ENCODE measurements at places on chromosomes 3 and 15.

DNA sequence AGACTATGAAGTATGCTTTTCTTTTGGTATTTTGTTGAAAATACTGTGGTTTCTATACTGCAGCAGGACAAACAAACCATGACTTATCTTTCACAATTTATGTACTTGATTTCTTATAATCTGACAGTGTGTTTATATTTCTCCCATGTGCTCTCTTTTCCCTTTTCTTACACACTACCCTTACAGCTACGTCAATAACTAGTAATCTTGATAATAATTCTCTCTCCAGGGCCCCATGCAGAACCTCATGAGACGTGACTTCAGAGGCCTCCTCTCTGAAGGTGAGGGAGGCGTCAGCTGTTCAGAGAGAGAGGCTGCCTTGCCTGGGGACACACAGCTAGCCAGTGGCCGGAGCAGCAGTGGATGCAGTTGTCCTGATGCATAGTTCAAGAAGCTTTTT, 35.9 kb downstream of the KY start:
- DNase-seq = no peak

- no peak for DNase-seq
Measured at GRCh38 chr3:140051019-140051957, 116.3 kb downstream of the CLSTN2 start.

GRCh38 chr3:179149406-179149867, 1.3 kb downstream of the PIK3CA start:
- DNase-seq = peak; percentile 84

DNA sequence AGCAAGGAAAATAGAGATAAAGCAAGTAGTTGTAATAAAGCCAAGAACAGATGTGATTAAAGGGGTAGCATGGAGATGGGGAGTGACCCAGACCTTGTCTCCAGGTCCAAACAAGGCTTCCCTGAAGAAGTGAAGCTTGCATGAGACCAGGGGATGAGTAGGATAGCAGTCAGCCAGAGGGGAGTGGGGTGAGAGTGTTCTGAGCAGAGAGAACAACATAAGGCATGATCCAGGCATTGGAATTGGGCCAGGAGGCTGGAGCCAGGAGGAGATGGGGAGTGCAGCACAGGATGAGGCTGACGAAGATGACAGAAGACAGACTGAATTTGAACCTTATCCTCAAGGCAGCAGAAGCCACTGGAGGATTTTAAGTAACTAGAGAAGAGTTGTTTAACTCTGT, 7.2 kb downstream of the TMOD2 start:
- no peak for DNase-seq

- DNase-seq = peak; percentile 78
Measured at GRCh38 chr3:156760333-156760732, 65.8 kb upstream of the LEKR1 start.

DNA sequence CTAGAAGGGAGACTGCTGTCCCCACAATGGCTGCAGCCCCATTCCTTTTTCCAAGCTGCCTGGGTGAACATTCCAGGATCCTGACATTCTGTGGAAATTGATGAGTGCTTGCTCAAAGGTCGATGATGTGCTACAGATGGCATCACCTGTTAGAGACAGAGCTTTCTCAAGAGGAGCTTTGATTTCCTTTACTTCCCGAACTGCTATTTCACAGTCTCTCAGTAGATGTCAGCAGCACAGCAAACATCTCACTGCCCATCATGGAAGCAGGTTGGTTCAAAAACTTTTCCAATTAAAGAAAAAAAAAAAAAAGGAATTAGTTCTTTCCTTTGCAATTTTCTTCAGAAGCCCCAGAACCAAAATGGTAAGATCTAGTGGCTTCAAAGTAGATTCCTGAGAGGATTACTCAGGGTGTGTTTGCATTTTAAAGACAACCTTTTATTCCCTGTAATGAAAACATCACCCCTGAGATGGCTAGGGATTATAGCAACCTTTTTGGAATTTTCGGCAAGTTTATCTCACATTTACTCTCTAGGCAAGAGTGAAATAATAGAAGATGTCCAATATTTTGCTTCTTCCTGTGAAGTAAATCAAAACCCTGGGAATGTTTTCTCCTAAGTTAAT, 44.8 kb downstream of the POLR2M start:
- peak; percentile 10 for DNase-seq

DNA sequence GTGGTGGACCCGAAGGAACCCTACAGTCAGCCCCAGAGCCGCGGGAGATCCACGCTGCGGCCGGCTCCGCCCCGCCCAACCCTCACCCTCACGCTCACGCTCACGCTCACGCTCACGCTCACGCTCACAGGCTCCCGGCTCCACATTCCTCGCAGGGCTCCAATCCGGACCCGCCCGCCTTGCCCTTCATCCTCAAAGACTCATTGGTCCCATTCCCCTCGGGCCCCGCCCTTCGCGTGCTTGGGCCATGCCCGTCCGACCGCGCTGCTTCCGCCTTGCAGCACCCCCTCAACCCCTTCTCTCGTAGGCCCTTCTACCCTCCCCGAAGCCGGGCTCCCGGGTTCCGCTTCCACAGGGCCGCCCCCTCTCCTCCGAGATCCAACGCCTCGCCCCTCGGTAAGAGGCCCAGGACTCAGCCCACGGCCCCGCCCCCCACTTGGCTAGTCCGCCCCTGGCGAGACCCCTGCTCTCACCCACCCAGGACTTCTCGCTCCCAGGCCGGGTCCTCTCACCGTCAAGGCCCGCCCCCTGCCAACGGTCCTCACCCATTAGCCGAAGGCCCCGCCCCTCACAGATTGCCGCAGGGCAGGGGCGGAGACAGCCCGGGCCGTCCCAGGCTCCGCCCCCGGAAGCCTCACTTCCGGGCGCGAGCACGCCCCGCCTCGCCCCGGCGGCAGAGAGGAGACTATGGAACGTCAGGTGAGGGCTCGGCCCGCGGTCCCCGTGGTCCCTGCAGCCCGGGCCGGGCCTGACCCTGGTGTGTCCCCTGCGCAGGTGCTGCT, at the start of gene APEH:
Gene APEH (plus strand): TSS at position 637 of the 782 bp plus-strand sequence. CDS start 51 bp downstream, at position 688.
- DNase-seq = peak; percentile 99

GRCh38 chr15:93587059-93587521, 498.1 kb upstream of the RGMA start:
- DNase-seq = no peak

GRCh38 chr3:48518638-48519276, 14.8 kb upstream of the SHISA5 start:
- no peak for DNase-seq

DNA sequence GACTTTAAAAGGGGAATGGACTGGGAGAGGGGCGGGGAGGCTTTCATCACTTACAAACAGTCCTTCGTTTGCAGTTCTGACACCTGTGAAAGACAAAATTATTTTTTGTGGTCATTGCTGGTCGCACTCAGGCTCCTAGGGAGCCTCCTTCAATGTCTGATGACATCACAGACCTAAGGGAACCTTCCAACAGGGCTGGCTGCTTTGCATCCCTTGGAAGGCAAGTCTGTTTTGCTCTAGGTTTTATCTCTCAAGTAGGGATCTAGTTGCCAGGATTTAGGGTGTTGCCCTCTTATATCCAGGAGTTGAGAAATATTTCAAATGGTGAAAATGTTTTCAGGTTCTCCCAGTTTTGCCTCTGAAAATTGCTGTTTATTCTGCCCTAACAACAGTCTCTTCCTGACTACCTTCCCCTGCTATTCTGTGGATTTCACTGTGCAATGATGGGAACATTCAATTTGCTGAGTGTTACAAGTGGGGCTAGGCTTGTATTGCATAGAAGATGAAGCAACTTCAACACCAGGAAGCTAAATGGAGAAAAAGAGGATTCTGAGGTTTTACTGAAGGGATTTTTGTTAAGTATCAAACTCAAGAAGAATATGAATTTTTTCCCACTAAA, 75.9 kb upstream of the ARRDC4 start:
- DNase-seq = no peak

DNA sequence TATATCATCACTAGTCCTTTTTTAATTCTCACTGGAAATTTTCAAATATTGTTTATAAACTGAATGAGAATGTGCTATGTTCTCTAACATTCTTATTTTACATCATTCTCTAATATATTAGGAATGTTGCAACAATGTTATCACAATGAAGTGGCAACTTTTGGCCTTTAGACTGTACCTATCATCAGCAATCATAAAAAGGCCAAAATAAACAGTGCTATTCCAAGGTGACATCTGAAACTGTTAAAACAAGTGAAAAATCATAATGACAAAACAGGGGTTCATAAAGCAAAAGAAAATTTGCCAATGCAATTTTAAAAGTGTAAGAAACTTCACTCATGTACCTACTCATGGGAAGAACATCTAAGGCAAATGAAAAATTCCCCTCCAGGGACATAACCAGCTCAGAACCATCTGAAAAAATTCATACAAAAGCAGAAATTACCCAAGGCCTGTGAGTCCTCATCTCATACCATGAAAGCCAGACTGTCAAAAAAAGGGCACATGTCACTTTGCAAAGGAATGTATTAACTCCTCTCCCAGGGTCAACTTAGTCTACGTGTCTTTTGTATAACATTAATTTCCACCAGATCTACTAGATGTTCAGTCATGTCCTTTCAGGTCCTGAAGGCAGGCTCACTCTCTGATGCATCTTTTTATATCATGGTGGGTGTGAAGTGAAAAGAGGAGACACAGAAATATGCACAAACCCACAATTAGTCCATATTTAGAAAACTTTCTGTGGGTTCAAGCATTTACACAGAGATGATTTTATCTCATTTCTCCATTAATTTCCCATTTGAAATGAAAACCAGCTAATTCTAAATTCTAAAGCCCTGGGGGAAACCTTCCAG, 211.9 kb downstream of the CBLB start:
- DNase-seq = no peak

DNA sequence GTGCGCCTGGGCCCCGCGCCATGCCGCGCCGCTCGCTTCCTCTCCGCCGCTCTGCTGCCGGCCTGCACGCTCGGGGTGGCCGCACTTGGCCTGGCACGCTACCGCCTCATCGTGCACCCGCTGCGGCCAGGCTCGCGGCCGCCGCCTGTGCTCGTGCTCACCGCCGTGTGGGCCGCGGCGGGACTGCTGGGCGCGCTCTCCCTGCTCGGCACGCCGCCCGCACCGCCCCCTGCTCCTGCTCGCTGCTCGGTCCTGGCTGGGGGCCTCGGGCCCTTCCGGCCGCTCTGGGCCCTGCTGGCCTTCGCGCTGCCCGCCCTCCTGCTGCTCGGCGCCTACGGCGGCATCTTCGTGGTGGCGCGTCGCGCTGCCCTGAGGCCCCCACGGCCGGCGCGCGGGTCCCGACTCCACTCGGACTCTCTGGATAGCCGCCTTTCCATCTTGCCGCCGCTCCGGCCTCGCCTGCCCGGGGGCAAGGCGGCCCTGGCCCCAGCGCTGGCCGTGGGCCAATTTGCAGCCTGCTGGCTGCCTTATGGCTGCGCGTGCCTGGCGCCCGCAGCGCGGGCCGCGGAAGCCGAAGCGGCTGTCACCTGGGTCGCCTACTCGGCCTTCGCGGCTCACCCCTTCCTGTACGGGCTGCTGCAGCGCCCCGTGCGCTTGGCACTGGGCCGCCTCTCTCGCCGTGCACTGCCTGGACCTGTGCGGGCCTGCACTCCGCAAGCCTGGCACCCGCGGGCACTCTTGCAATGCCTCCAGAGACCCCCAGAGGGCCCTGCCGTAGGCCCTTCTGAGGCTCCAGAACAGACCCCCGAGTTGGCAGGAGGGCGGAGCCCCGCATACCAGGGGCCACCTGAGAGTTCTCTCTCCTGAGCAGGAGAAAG, 951 bp downstream of the GPR62 start:
- DNase-seq = no peak

GRCh38 chr15:39296955-39297354, 283.9 kb upstream of the THBS1 start:
- DNase-seq = peak; percentile 37

GRCh38 chr3:56621681-56622080, 61.4 kb downstream of the TASOR start:
- DNase-seq = no peak

- DNase-seq = no peak
Measured at GRCh38 chr15:60843482-60843881, 364.5 kb upstream of the ICE2 start.

GRCh38 chr3:152352554-152352953, 83.8 kb downstream of the MBNL1 start:
- peak; percentile 62 for DNase-seq

DNA sequence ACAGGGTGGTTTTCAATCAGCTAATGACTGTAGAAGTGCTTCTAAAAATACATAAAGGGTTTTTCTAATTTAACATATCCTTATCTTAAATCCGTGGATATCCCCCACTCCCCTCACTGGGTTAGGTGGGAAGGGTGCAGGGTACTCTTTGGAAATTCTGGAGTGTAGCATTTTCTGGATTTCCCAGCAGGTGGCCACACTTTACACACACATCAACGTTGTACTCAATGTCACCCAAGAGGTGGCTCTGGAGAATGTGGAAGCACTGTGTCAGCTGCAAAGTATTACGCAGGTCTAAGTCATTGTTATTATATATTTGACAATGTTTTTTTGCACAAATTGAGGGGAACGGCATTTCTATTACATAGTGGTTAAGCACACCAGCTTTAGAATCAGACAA, 168.8 kb downstream of the CHDH start:
- peak; percentile 9 for DNase-seq

- no peak for DNase-seq
Measured at GRCh38 chr3:176796371-176796770, 400.9 kb downstream of the TBL1XR1 start.

GRCh38 chr3:144127014-144127413, 155.4 kb downstream of the DIPK2A start:
- DNase-seq = no peak

- DNase-seq = no peak
Measured at GRCh38 chr15:95687061-95687460, 643.4 kb upstream of the NR2F2 start.

DNA sequence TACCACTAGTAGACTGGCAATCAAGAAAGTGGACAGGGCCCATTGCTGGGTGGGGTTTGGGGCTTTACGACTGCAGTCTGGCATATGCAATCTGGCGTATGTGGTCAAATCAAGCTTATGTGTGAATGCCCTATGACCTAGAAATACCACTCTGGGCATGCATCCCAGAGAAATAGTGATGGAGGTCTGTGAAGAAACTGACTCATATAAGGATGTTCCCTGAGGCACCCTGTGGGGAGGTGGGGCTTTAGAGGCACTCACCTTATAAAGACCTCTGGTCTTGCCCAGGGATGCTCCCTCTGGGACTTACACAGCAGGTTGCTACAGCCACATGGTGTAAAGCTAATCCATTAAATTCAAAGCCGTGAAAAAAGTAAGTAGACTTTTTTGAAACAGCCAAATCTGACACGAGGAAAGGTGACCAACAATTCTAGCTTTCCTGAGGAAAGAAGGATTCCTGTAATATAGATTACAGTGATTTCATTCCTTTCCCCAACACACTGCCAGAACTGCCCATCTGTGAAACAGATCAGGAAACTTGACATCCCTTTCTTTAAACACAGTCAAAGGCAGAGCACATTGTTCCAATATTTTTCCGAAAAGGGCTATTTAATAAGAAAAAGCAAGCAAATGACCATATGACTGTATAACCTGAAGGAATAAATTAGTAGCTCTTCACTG, 13.6 kb downstream of the RARRES1 start:
- no peak for DNase-seq

DNA sequence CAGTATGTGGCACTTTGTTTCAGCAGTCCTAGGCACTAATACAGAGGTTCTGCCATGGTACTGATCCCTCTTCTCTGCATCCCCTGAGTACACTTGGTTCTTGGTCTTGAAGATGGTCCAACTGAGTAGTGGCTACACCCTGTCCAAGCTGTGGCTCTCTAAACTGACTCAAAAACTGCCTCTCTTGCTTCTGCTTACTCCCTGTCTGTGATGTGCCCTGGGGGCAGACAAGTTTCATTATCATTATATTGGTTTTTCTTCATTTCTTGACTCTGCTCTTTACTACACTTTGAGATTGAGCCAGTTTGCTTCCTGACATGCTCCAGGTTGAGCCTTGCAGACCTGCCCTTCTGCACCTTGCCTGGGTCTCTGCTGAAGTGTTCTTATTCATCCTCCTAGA, 18.9 kb upstream of the ST3GAL6 start:
- peak; percentile 71 for DNase-seq

GRCh38 chr3:119456469-119456868, 6.9 kb downstream of the TMEM39A start:
- no peak for DNase-seq

Data from GM12865 (cell line).